ENCODE measurements at places on chromosomes 1 and 21.

DNA sequence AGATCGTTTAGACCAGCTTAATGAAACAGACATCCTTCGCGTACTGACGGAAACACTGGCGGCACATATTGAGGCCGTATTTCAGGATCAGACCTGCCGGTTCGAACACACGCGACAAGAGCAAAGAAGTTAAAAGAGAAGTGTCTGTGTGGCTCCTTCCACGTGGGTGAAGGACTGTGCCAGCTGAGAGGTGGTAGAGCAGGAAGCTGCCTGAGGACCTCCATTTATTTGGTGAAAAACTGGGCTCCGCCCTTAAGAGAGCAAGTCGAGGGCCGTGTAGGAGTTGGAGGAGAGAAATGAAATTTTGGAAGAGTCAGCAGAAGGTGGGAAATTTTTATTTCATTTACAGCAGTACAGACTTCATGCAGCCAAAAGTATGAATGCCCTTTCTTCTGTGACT, 38.8 kb upstream of the ADORA3 start:
- peak overlapping the region; percentile 6 for H3K4me3 ChIP-seq
- no peak for DNase-seq
- H3K27ac ChIP-seq, result peak overlapping the region; percentile 89
- no peaks in the 10 kb centered on the region for H3K36me3 ChIP-seq
- H3K27me3 ChIP-seq, result no peaks in the 10 kb centered on the region
- no peaks in the 10 kb centered on the region for H3K4me1 ChIP-seq

- H3K36me3 ChIP-seq, result no peaks in the 10 kb centered on the region
- no peaks in the 10 kb centered on the region for H3K4me1 ChIP-seq
- no peak for DNase-seq
- H3K4me3 ChIP-seq, result no peak overlapping the region
Observed at GRCh38 chr1:168170564-168171508, 7.9 kb upstream of the TIPRL start.

- H3K4me3 ChIP-seq, result no peak overlapping the region
- H3K27me3 ChIP-seq, result no peaks in the 10 kb centered on the region
- H3K4me1 ChIP-seq, result no peaks in the 10 kb centered on the region
- H3K36me3 ChIP-seq, result no peaks in the 10 kb centered on the region
Observed at GRCh38 chr1:244605835-244606370, 47.0 kb upstream of the DESI2 start.

DNA sequence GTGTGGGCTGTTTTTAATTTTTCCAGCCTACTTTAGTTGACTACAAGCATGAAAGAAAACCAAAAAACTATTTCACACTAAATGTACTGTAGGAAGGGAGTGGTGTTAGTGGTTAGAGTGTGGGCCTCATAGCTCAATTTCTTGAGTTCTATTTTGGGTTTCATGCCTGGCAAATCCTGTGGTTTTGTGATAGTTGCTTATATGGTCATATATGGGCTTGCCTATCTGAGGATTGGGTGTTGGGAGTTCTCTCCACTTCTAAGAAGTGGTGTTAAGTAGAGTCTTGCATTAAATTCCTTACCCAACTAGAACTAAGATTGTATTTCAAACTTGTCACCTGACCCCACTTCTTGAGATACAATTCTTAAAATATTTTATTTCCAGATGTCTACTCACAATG, 37.8 kb upstream of the COL11A1 start:
- H3K27ac ChIP-seq, result no peak overlapping the region
- H3K4me1 ChIP-seq, result no peaks in the 10 kb centered on the region
- no peak overlapping the region for H3K4me3 ChIP-seq
- no peaks in the 10 kb centered on the region for H3K27me3 ChIP-seq

DNA sequence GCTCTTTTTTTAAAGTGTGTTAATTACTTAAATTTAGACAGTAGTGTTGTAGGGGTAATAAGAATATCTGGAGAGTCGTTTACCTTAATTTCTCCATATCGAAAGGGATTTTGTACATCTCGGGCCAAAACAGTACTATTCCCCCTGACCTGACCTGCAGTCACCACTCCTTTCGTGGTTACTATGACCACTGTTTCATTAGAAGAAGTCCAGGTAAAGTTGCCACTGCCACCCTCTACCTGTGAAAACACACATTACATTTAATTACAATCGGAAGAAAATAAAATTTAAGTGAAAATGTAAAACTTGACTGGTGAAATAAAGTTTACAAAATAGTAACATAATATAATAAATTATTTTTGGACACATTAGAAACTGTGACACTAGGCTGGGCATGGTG, 37.2 kb downstream of the NUP210L start:
- H3K36me3 ChIP-seq, result no peaks in the 10 kb centered on the region
- no peaks in the 10 kb centered on the region for H3K4me1 ChIP-seq
- no peaks in the 10 kb centered on the region for H3K27me3 ChIP-seq
- no peak for DNase-seq
- no peak overlapping the region for H3K27ac ChIP-seq

GRCh38 chr1:167420510-167420909, 97.8 kb downstream of the CD247 start:
- H3K4me3 ChIP-seq, result no peak overlapping the region
